Ascending aorta (tissue), 2 donors: ENCODE measurements at places on chromosomes 2 and 18. TPM values are rescaled to one million over a fixed set of nuclear protein-coding genes. Genes with fewer than 3 reads are reported as not detected.

Gene HOXD8
- total RNA-seq = 19.8 TPM

DNA sequence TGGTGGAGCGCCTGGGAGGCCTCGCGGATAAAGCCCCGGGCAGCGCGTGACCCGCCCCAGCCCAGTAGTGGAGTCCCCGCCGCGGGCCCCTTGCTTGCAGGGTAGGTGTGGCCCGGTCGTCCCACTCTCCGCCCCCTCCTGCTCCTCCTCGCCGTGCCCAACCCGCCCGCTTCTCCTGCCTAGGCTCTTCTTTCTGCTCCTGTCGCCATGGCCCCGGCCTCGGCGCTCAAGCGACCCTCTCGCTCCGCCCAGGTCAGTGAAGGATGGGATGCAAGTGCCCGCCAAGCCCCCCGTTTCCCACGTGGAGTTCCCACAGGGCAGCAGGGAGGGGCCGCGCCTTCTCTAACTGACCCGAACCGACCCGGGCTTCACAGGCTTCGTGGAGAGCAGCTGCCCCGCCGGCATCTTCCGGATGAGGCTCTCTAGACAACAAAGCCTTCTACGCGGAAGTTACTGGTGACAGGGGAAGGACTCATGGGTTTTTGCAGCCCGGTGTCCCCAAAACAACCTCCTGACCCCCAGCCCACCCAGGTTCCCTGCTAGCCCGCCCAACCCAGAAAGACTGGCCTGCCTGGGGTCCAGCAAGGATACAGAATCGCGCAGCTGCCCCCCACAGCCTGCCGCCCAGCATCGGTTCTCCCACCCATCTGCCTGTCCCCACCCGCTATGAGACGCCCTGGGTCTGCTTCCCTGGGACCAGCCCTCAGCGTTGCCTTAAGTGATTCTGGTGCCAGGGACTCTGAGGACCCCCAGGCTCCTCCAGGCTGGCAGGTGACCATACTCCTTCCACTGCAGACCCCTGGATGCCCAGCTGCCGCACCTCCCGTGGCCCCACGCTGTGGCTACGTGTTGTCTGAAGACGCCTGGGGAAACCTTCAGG is 32.8 kb downstream of the TTC32 start:
- no peak for DNase-seq
- peaks cover under 1% of the 10 kb centered on the region for H3K4me1 ChIP-seq
- no peaks in the 10 kb centered on the region for H3K27me3 ChIP-seq
- no peak overlapping the region for H3K27ac ChIP-seq

DNA sequence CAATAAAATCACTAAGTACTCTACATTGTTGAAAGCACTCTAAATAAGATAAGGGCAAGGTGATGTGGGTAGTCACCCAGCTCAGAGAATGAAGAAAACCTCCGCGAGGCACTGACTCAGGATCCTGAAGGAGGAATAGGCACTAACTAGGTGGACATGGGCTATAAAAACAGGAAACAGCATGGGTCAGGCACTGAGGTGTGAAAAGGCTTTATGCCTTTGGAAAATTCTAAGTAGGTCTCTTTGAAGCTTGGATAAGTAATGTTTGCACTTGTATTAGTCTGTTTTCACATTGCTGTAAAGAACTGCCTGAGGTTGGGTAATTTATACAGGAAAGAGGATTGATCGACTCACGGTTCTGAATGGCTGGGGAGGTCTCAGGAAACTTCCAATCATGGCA is 161.6 kb downstream of the EPHA4 start:
- no peaks in the 10 kb centered on the region for H3K36me3 ChIP-seq
- no peak overlapping the region for H3K4me3 ChIP-seq
- H3K27ac ChIP-seq = no peak overlapping the region
- H3K27me3 ChIP-seq = no peaks in the 10 kb centered on the region
- no peaks in the 10 kb centered on the region for H3K4me1 ChIP-seq

GRCh38 chr2:75564026-75564688 is 3.4 kb upstream of the EVA1A start:
- no peaks in the 10 kb centered on the region for H3K27me3 ChIP-seq
- no peaks in the 10 kb centered on the region for H3K36me3 ChIP-seq
- H3K27ac ChIP-seq = no peak overlapping the region
- DNase-seq = no peak

- H3K27me3 ChIP-seq = no peaks in the 10 kb centered on the region
- H3K4me1 ChIP-seq = no peaks in the 10 kb centered on the region
- no peak for DNase-seq
- H3K36me3 ChIP-seq = no peaks in the 10 kb centered on the region
- no peak overlapping the region for H3K4me3 ChIP-seq
- no peak overlapping the region for H3K27ac ChIP-seq
These were observed 51.8 kb downstream of the FSIP2 start for GRCh38 chr2:185790361-185790760.
